ENCODE measurements at places on chromosomes 7 and 10.
A peak's percentile ranks its signal among the peaks of the same experiment; 100 is the strongest.

GRCh38 chr10:74328388-74328787 lies 177.4 kb downstream of the ADK start:
- DNase-seq: no peak

- no peak for DNase-seq
These were observed 175.5 kb upstream of the ITGB1 start for GRCh38 chr10:33133557-33133956.

GRCh38 chr7:111527545-111527944 lies 34.7 kb downstream of the IMMP2L start:
- no peak for DNase-seq

GRCh38 chr7:154610903-154611302 lies 392.0 kb downstream of the PAXIP1 start:
- no peak for DNase-seq

GRCh38 chr10:44809647-44810046 lies 101.5 kb upstream of the TMEM72 start:
- no peak for DNase-seq

- DNase-seq: no peak
These were observed 537.1 kb upstream of the FOXK1 start for GRCh38 chr7:4144811-4145510.

DNA sequence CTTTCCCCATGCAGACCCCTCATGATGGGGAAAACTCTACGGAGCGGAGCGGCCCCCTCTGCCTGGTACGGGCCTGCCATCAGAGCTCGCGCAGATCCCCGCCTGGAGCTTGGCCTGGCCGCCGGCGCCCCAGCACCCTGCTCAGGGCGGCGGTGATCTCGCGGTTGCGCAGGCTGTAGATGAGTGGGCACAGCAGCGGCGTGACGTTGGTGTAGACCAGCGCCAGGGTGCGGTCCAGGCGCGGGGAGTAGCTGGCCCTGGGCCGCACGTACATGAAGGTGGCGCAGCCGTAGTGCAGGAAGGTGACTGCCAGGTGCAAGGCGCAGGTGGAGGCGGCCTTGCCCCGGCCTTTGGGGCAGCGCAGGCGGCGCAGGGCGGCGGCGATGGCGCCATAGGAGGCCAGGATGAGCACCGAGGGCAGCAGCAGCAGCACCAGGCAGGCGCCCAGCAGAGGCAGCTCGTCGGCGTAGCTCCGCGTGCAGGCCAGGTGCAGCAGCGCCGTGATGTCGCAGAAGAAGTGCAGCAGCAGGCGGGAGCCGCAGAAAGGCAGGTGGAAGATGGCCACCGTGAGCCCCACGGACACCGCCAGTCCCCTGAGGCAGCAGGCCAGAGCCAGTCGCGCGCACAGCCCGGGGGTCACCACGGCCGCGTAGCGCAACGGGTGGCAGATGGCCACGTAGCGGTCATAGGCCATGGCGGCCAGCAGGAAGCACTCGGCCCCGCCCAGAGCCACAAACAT lies 33.4 kb downstream of the TAS2R41 start:
- DNase-seq: no peak

GRCh38 chr7:90720984-90721760 lies 125.1 kb downstream of the CDK14 start:
- DNase-seq: no peak

- no peak for DNase-seq
These were observed 132.3 kb upstream of the ANK3 start for GRCh38 chr10:60521974-60522405.

- DNase-seq: no peak
These were observed 544.4 kb downstream of the DNAJB6 start for GRCh38 chr7:157881048-157881771.

DNA sequence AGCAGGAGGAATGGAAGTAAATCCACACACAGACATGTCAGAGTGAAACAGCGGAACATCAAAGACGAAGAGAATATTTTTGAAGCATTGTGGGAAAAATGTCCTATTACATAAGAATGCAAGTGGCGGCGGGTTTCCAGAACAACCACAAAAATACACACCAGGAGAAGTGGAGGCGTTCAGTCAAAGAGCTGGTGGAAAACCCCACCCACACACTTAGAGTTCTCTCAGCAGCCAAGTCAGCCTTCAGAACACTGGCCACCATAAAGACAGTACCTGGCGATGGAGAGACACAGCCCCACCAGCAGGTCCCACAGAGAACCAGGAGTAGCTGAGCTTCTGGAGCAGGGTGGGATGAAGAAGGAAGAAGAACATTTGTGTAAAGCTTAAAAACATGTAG lies 23.7 kb downstream of the NKX6-2 start:
- no peak for DNase-seq

DNA sequence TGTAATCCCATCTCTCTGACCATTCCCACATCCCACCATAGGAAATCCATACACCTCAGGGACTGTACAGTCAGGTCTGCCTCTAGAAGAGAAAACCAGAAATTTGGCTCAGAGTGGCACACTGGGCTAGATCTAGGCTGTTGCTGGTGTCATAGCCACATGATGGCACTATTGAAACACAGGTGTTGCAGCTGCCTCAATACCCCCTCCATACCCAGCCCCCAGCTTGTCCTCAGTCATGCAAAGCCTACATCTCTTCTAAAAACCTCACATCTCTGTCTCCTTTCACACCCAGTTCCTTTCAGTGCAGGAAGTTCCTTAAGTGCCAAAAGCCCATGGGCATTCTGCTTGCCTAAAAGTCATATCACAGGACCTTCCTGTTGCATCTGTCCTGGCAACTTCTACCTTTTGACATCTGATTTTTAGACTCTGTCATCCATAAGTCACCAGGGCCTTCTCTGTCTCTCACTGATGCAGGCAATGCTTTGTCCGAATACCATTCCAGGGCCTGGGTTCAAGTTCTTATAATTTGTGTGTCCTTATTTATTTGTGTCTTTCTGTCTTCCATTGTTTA lies 27.0 kb upstream of the HIBADH start:
- no peak for DNase-seq

GRCh38 chr7:150876817-150877526 lies 24.7 kb downstream of the AOC1 start:
- peak; percentile 60 for DNase-seq

GRCh38 chr7:22833957-22834356 lies 11.3 kb upstream of the TOMM7 start:
- no peak for DNase-seq

GRCh38 chr7:130393841-130394411 lies 13.6 kb downstream of the CPA1 start:
- no peak for DNase-seq

DNA sequence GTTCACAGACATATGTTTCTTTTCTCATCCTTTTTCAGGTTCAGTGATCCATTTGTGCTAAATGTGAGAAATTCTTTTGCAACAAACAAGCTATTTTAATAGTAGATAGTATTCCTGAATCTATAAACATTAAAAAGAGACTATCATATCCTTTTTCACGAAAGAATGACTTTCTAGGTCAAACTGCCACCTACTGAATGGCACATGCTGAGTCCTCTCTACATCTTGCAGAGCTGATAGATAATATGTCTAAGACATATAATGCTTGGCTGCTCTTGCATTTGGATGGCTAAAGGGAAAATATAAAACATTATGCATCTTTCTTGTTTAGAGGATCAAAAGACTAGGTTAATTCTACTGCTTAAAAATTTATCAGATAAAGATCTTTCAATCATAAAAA lies 114.1 kb upstream of the SLC26A5 start:
- no peak for DNase-seq

- no peak for DNase-seq
These were observed 110.5 kb downstream of the JCAD start for GRCh38 chr10:29948881-29949355.

- no peak for DNase-seq
These were observed 191.1 kb upstream of the SLC26A5 start for GRCh38 chr7:103637094-103637493.

GRCh38 chr10:15660990-15661389 lies 58.7 kb downstream of the ITGA8 start:
- DNase-seq: no peak

DNA sequence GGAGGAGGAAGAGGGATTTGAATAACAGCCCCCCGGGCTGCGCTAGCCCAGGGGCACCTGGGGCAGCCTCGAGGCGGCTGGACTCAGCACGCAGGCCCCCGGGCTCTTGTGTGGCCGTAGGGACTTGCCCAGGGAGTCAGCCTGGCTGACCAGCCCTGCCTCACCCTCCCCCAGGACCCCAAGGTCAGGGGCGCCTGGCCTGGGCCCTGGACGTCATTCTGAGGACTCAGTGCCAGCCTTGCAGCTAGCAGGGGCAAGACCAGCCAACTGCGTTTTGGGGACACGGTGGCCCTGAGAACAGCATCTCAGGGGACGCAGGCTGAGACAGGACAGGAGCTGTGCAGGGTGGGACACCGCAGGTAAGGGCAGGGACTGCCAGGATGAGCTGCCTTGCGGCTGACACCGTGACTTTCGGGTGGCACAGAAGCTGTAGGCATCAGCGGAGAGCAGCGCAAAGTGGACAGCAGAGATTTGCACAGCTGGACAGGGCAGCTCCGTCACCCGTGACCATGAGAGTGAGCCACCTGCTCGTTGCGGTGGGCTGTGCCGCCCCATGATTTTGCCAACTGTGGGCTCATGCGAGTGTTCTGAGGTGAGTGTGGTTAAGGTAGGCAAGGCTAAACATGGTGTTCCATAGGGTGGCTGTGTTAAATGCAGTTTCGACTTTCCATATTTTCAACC lies 48.1 kb upstream of the UBE3C start:
- no peak for DNase-seq

DNA sequence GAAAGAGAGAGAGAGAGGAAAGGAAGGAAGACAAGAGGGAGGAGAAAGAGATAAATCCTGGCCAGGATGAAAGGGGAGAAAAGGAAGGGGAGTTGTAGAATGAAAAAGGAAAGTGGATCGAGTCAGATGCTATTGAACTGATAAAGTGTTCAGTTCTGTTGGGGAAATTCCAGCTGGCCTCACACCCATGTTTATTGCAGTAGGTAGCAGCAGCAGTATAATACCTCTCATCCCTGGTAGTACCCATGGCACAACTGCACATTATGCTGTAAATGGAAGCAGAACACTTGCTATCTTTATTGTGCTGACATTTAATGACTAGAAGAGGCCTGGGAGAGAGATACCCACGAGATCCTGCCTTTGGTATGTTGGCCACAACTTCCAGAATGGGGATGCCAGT lies 178.1 kb downstream of the EVX1 start:
- no peak for DNase-seq

- DNase-seq: no peak
These were observed 19.9 kb upstream of the SEC61G start for GRCh38 chr7:54778696-54779540.

DNA sequence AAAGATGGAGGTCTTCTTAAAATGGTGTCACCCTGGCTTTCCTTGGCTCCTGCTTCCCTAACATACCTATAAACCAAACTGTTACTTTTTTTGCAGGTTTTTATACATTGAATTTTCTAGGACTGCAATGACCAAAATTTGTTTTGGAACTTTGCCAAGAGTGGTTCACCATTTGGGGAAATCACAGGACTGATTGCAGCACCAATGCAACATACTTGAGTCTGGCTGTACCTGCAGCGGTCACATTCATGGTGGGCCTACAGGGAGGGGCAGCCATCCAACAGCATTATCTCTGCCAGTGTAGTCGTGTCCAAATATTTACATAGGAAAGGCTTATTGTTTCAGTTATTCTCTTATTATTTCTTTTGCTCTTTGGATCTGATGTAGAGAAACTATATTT lies 69.0 kb downstream of the HACD1 start:
- DNase-seq: no peak

DNA sequence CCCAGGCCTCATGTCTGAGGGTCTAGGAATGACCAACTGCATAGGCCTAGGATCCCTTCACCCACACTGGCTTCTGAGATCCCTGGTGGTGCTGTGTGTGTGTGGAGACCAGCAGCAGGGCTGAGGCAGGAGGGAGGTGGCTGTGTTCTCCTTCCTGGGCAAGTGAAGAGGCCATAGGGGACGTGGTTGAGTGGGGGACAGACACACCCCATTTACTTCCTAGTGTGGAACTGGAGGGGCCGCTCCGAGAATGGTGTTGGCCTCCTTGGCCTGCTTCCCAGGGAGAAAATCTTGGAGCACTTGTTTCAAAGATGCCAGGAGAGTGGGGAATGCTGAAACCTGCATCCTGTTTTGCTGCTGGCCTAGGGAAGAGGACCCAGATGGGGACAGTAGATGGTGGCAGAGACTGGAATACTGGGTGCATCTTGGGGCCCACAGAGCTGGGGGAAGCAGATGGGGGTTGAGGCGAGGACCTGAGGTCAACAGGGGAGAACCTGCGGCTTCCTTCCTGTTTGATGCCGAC lies 19.1 kb downstream of the UBTD1 start:
- no peak for DNase-seq

GRCh38 chr7:184294-185264 lies 7.8 kb upstream of the FAM20C start:
- no peak for DNase-seq

DNA sequence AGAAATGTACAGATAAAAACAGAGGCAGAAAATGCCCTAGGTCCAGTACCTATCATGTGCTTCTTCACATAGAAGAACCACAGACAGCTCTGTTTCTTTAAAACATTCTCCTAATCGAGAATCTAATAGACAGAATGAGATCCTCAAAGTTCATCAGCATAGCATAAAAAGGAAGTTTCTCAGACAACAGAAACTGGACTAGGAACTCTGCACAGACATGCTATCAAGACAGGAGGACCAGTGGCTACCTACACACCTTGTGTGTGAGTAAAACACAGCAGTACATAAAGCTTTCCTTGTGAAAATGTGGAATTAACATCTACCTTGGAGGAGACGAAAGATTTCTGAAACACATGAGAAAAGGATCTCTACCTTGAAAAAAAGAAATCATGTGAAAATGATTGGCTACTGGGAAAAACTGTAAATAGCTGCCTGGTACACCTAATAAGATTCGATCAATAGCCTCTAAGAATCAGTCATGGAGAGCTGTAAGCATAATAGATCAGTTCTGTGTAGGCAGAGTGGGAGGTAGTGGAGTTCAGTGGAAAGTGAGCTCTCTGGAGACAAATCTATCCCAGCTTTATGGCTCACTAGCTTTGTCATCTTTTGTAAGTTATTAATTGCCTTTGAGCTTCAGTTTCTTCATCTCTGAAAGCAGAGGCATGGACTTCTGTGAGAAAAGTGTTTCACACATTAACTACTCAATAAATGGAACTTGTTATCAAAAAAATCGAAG lies 26.7 kb downstream of the ELAPOR2 start:
- DNase-seq: no peak

GRCh38 chr7:16433568-16434122 lies 12.3 kb upstream of the CRPPA start:
- DNase-seq: no peak

- DNase-seq: no peak
These were observed 601.3 kb downstream of the KCNMA1 start for GRCh38 chr10:77036276-77036675.

GRCh38 chr7:22681312-22681711 lies 45.7 kb upstream of the IL6 start:
- peak; percentile 92 for DNase-seq

- no peak for DNase-seq
These were observed 271.0 kb upstream of the PODXL start for GRCh38 chr7:131827421-131827820.

DNA sequence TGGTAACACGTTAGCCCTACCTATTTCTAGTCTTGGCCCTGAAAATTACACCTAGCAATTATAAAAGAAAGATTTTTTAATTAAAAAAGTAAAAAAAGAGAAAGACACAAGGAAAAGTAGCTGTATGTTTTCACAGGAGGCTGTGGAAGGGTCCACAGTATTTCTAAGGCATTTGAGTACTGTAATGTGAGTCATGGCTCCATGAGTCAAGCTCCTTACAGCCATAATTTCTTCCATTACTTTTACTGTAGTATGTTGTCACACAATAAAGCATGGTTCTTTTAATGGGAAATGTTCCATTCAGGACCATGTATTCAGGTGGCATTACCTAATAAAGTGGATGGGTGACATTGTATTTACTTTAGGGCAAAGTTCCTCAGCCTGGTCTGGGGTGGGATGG lies 113.4 kb downstream of the GPR37 start:
- DNase-seq: no peak
